ENCODE measurements at places on chromosomes 7 and 10.

GRCh38 chr7:51665045-51665780, 348.6 kb upstream of the COBL start:
- DNase-seq: no peak

- no peak for DNase-seq
Observed at GRCh38 chr10:129556316-129556715, 89.3 kb downstream of the MGMT start.

GRCh38 chr10:58014436-58014835, 253.3 kb downstream of the IPMK start:
- no peak for DNase-seq

GRCh38 chr10:5758927-5759326, 54.3 kb downstream of the GDI2 start:
- DNase-seq: no peak

- no peak for DNase-seq
Observed at GRCh38 chr7:36019980-36020379, 133.1 kb upstream of the EEPD1 start.

DNA sequence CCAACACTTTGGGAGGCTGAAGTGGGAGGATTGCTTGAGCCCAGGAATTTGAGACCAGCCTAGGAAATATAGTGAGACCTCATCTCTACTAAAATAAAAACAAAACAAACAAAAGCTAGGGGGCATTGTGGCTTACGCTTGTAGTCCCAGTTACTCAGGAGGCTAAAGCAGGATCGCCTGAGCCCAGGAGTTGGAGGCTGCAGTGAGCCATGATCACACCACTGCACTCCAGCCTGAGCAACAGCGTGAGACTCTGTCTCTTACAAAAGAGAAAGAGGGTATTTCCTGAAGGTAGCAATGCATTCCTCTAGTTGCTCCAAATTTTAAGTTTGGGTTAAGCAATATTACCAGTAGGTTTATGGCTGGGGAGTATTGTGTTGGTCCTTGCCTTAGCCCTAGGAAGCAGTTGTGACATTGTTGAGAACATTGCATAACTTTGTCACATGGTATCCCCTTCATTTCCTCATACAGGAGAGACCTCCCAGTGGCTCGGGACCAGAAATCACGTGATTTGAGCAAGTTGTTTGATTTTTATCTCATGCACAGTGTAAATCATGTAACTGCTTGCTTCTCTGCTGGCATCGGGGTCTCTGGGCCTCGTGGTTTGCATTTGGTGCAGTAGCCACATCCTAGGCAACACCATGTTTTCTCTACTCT, 23.3 kb upstream of the SMARCD3 start:
- no peak for DNase-seq

DNA sequence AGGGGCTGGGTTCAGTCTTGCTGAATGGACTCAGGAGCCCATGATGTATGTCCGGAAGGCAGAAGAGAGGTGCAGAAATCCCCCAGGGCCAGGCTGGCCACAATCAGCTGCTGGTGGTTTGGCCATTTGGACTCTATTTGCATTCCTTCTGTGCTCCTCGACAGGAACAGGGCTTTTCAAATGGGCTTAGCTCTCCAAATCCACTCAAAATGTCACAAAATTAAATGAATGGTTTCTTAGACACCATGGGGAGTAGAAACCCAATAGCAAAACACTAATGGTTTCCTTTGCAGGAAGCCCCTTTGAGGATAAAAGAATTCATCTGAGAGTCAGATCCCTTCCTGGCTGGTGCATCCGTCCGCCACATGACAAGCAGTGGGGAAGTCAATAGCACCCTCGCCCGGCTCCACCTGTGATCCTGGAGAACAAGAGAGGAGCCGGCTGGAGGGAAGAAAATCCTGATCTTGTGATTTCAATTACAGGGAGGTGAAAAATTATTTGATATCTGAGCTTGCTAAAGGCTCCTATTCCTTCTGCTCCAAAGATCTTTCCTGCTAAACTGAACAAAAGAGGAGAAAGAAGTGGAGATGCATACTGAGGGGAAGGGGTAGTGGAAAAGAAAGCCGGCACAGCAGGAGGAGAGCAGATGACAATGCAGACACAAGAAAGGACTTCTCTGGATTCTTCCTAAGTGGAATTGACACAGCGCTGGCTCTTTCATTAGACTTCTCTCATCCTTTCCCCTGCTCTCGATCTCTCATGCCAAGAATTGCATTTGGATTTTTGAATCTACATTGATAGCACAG, 190.7 kb downstream of the C7orf25 start:
- DNase-seq: no peak

DNA sequence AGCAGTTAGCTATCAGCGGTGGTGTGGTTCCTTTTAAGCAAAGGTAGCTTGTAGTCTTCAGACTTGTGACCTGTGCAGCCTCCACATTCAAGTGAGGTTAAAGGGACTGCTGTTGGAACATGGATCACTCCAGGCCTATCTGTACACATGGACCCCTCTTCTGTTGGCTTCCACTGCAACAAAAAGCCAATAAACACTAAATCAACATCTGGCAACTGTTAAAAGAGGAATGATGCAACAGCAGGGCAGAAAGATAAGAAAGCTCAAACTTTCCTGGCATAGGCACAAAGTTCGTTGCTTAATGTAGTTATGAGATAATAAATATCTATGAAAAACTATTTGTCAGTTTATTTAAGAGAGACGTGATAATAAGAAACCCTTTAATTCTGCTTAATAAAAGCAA, 4.0 kb upstream of the MINPP1 start:
- no peak for DNase-seq

- no peak for DNase-seq
Observed at GRCh38 chr7:107253599-107253998, 84.8 kb downstream of the HBP1 start.

- DNase-seq: no peak
Observed at GRCh38 chr7:41148521-41148951, 554.4 kb downstream of the INHBA start.

- DNase-seq: no peak
Observed at GRCh38 chr10:129570185-129570584, 103.1 kb downstream of the MGMT start.

GRCh38 chr10:85655411-85655810, 711.2 kb downstream of the GRID1 start:
- DNase-seq: no peak

- no peak for DNase-seq
Observed at GRCh38 chr10:57696641-57697040, 571.1 kb downstream of the IPMK start.

GRCh38 chr10:1960982-1961381, 223.7 kb upstream of the ADARB2 start:
- DNase-seq: no peak

GRCh38 chr7:2497500-2498336, 21.5 kb upstream of the GRIFIN start:
- no peak for DNase-seq

GRCh38 chr7:155593461-155594162, 47.3 kb upstream of the CNPY1 start:
- no peak for DNase-seq

DNA sequence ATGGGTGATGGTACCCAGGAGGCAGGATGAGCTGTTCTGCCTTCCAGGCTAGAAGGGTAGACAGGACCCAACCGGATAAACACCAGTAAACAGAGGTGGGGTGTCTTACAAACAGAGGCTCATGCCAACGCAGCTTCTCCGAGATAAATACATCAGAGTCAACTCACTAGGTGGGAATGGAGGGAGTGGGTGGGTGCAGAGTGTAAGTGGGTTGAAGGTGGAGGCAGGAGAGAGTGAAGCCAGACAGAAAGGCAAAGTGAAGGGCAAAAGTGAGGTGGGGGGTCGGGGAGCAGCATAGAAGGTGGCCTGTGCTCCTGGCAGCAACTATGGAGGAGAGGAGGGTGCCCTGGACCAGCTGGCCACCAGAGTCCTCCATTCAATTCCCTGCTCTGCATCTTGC, 40.4 kb upstream of the COL13A1 start:
- DNase-seq: no peak

DNA sequence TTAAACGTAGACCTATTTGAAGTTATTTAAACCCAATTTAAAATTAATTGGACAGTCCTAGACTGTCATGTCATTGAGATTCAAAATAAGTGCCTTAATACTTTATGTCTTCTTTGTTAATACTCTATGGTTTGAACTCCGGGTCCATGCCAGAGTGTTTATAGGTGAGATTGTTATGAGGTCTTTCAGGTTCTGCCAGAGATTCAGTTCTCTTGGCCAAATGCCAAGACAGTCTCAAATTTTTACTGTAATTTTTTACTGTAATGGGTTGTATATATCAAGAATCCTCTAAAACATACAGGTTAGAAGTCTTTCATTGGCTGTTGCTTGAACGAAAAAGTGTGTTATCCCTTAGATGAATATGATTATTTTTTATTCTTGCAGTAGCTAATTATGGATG, 3.9 kb downstream of the ADD3 start:
- no peak for DNase-seq

DNA sequence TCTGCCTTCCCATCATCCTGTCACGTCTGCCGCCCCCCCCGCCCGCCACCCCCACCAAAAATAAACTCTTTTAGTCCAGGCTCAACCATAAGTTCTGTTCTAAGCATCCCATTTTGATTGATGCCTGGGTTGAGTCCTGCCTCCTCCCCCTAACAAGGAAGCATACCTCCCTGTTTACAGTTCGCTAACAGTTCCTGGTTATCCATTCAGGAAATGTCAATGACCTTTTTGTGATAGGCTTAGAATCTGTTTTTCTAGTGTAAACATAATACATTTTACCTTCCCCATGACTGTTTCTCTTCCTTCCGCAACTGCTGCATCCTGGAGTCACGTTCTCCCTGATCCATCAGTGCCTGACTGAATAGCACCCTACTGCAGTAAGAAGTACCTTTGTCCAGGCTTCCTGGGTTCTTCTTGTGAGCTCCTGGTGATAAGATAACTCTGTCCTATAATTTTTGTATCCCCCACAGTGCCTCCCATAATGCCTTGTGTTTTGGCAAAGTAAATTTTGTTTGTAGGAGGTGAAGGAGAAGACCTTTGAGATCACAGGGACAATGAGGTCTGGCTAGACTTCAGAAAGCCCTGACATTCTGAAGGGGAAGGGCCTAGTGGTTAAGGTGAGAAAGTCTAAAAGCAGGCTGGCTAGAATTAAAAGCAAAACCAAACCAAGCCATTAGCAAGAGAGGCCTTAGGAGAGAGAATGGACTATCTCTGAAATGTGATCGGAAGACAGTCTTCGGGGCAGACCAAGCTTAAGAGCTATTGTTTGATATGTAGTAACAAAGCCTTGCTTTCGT, 7.3 kb downstream of the AGFG2 start:
- DNase-seq: no peak

Data from activated CD4-positive, alpha-beta T cell treated with anti-CD3 and anti-CD28 coated beads for 4 hours (primary cell).